ENCODE measurements at places on chromosomes 6 and 20.

DNA sequence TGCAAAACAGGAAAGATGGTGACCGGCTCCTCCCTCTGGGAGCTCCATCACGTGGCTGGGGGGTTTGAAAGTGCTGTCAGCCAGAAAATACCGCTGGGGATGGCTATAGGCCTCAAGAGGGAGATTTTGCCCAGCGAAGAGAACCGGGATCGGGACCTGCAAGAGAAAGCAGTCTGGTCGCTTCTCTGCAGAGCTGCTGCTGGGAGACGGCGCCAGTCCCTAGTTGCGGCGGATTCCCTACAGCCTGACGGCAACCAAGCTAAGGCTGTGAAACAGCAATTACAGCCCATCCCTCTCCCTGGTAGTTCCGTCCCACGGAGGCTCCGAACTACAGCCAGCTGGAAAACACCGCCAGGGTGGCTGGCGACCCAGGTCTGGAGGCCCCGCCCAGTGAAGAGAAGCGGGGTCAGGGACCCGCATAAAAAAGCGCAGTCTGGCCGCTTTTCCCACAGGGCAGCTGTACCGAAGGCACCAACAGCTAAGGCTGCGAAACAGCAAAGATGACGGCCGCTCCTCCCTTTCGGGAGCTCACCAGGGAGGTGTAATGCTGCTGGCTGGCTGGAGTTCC is 238.1 kb upstream of the IRAK1BP1 start:
- DNase-seq: no peak

GRCh38 chr6:25534942-25535631 is 116.9 kb upstream of the SCGN start:
- DNase-seq: no peak

DNA sequence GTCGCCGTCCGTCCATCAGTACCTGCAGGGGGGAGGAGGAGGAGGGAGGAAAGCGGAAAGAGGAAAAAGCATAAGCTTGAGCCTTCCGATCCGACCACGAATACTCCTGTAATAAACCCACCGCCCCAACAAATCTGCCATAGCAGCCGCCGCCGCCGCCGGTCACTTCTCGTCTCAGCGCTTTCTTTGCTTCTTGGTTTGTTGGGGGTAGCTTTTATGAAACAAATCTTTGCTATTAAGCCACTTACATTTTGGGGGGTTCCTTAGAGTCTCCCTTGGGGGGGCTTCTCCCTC is 277 bp downstream of the ADGRB3 start:
- DNase-seq: no peak

DNA sequence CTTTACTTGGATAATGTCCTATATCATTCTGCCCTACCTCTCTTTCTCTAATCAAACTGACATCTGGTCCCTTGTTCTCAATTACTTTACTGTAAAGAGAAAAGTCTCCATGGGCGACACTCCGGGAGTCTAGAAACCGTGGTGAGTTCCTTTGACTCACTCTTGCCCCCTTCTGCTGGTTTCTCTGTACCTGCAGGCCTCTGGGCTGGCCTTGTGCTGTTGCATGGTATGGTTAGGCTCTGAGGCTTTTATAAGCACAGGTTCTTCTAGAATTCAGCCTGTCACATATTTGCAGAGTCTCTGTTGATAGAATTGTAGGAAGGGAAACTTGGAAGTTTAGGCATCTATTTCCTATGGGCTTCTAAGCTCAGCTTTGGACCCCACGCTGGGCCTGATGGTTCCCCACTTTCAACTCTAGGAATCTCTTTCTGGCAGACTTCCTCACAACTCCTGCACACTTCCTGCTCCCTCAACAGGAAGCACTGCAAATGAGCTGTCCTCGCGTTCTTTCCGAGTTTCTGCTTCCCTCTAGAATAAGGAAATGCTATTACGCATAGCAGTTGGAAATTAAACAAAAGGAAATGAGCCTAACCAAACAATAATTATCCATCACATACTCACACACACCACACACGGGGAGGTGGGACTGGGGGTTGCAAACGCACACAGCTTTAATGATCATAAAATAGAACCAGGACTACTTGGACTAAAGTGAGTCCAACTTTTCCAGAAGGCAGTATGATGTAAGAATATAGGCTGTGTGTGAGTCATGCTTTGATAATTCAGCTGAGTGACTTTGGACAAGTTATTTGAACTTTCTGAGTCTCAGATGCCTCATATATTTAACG is 683.3 kb downstream of the QKI start:
- DNase-seq: no peak

DNA sequence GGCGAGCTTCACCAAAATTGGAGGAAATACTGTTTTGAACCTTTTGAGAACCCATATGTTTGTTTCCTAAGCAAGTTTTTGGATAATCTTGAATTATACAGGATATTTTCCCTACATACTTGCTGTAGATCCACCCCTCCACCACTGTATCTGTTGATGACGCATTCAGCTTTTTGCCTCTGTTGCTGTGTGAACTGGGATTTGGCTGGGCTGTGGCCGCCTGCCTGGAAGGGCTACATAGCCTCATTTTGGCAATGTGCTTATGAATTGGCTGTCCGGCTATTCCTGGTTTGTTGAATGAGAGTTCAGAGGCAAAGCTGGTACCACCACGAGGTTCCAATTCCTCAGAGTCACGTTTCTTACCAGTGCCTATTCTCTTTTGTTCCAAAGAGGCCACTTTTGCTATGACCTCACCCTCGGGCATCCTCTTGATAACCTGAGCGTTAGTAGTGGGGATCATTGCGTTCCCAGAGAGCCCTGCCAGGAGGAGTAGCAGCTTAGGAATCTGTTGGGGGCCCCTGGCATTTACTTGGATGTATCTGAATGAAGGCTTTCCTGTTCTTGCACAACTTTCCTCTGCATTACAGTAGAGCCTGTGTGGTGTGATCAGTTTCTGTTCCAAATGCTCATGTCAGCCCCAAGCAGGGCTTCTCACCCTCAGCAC is 6.4 kb downstream of the FAM83D start:
- no peak for DNase-seq

DNA sequence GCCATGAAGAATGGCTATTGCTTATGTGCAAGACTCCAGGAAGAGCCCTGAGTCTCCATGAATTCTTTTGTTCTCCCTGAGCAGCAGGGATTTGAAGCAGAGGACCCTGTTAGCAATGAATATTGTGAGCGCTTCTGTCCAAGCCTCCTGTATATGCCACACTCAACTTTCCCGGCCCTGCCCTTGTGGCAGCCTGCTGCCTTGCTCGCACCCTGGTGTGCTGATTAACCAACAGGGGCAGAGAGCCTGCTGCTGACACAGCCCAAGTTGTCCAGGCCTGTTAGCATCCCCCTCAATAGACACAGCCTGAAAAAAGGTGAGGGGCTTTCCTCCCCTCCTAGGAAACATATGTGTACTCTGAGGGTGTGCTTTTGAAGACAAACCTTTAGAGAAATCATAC is 131.4 kb downstream of the BMP2 start:
- DNase-seq: no peak

DNA sequence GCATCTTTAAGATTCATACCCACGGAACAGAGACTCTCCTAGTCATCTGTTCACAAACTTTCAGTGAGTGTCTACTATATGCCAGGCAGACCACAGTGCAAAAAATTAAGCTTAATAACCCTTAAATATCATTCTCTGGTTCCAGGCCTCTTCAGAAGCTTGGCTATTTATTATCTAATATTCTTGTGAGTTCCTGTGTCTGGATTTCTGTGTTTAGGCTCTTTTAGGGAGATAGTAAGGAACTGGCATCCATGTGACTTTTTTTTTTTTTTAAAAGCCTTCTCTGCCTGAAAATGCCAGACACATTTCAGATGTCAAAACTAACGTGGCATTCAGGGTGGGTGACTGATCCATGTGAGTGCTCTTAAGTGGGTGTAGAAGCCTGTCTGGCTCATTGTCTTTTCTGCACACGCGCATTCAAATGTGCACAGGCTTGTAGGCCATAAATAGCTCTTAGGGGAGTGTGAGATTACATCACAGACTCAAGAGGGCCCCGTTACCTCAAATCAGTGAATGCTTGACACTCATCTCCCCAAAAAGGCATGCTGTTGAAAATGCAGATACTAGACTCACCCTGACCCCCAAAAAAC is 141.9 kb downstream of the GMPR start:
- no peak for DNase-seq

GRCh38 chr6:90008908-90009501 is 114.7 kb downstream of the GJA10 start:
- no peak for DNase-seq

DNA sequence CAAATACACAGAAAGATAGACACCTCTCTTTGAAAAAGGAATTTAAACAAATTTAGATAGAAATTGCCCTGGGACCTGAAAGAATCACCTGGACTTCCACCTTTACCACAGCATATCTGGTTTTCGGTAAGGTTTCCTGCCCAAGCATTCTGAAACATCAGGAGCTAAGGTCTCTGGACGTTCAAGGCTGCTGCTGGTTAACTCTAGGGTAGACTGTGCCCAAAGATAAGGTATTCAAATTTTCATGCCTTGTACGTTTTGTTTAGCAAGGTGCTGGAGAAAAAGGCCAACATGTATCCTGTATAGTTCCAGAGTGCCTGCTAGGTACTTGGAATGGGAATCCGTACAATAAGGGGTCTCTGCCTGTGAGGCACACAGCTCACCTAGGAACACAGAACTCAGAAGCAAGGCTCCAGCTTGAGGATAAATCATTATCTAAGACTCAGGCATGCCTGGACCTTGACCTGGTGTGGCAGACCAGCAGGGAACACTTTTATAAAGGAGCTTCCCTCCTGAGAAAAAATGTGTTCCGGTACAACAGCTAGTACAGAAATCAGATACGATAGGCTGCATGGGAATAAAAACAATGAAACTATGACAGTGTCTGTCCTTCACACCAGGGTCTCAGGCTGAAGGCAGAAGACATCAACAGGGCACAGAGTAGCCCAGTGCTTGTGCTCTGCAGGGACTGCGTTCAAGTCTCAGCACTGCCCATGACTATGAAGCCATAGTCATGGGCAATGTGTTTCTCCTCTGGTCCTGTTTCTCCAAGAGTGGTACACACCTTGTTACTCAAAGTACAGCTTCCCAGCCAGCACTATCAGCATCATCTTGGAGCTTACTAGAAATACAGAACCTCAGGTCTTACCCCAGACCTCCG is 70.4 kb downstream of the METTL24 start:
- DNase-seq: no peak

DNA sequence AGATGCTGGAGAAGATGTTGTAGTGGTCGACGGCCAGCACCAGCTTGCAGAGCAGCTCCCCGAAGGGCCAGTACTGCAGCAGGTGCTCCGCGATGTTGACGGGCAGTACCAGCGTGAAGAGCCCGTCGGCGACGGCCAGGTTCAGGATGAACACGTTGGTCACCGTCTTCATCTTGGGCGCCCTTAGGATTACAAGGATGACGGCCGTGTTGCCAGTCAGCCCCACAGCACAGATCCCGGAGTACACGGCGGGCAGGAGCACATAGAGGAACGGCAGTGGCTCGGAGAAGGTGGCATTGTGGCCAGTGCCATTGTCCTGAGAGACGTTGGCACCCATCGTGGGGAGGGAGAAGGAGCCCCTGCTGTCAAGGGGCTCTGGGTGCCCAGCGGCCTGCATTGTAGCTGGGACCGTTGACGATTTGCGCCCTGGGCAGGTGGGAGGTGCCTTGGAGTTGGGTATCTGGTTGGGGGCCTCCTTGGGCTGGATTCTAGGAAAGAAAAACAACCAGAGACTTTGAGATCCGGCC is 867 bp downstream of the NPBWR2 start:
- no peak for DNase-seq

- DNase-seq: no peak
Observed at GRCh38 chr6:17624396-17624795, 24.3 kb downstream of the FAM8A1 start.

GRCh38 chr6:10540073-10540746 is 19.1 kb downstream of the GCNT2 start:
- DNase-seq: no peak

DNA sequence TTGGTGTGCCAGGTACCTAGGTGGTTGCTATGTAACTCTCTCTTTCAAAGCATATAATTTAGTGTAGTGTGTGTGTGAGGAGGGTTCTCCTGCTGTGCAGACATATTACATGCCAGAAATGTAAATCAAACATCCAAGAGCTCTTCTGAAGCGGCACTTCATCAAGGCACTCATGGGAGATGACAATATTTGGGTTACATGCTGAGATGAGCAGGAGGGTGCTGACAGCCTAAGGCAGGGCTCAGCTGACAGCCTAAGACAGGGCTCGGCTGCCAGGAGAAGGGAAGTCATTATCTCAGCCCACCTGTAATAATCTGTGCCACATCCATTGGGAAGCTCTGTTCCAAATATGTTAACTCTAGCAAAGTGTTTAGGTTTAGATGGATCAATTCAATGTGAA is 39.1 kb downstream of the ADGRF5 start:
- no peak for DNase-seq

DNA sequence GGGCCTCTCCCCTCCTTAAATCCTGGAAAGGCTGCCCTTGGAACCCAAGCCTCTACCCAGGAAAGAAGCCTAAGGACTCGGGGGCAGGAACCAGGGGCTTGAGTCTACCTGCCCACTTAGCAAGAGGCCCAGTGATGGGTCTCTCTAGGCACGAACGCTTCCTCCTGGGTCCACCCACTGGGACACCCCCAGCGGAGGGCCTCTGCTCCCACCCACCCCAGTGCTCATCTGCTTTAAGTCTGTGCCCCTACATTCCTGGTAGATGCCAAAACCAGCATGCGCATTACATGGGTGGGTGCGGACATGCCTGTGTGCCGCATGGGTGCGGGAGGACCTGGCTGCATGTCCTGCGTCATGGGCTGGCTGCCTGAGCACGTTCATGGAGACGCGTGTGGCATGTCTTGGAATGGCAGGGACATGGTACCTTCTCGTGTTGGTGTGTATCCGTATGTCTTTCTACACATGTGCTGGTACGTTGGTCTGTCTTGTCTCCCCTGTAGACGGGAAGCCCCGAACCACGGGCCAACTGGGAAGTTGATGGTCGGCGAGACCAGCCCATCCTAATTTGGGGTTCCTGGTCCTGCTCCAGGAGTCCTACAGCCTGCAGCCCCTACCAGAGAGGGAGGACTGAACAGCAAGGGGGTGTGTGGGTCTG is 29.3 kb downstream of the SNPH start:
- no peak for DNase-seq

DNA sequence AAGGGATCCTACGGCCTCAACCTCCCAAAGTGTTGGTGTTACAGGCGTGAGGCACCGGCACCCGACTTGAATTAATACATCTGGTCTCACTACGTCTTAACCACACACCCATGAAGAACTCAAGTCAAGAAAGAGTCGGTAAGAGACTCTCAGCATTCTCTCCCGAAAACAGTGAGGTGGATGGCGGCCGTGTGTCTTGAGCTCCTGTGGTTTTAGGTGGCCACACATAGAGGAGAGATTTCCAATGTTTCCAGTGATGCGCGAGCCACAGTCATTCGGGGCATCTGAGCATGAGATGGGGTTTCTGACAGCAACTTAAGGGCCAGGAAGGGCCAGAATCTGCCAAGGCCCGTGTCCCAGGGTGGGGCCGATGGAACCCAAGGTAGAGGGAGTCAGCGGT is 766.4 kb upstream of the DEFB115 start:
- DNase-seq: no peak

- no peak for DNase-seq
Observed at GRCh38 chr6:157724960-157725741, 97.9 kb upstream of the SNX9 start.

- DNase-seq: no peak
Observed at GRCh38 chr6:145087034-145087433, 648.3 kb downstream of the EPM2A start.

GRCh38 chr20:44328428-44328827 is 8.4 kb upstream of the R3HDML start:
- no peak for DNase-seq

- no peak for DNase-seq
Observed at GRCh38 chr6:13624871-13625288, 9.7 kb downstream of the NOL7 start.

- no peak for DNase-seq
Observed at GRCh38 chr20:56628873-56629463, at the start of gene TFAP2C. Gene TFAP2C (plus strand): TSS chr20:56629306. CDS start chr20:56629545, 239 bp downstream.

- DNase-seq: no peak
Observed at GRCh38 chr6:25220857-25221256, 58.3 kb upstream of the CARMIL1 start.
